ENCODE measurements at places on chromosomes 7 and 10.

DNA sequence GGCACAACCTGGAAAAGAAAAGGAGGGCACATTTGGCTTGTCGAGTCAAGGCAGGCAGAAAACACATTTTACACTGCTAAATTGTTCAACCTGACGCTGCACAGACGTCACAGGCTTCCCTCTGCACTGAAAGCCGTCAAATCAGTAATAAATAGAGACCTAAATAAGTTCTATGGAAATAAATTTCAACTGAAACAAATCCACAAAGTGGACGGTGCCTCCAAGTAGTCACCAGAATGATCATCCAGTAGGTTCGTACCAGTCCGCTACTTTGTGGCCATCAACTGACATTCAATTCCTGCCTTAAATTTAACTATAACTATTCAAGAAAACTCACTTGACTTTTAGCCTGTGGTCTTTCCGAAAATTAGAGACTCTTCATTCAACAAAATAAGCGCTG, 49.0 kb downstream of the NPVF start:
- no peak for DNase-seq

- DNase-seq, result no peak
These were observed 11.6 kb downstream of the MICALL2 start for GRCh38 chr7:1447551-1448244.

DNA sequence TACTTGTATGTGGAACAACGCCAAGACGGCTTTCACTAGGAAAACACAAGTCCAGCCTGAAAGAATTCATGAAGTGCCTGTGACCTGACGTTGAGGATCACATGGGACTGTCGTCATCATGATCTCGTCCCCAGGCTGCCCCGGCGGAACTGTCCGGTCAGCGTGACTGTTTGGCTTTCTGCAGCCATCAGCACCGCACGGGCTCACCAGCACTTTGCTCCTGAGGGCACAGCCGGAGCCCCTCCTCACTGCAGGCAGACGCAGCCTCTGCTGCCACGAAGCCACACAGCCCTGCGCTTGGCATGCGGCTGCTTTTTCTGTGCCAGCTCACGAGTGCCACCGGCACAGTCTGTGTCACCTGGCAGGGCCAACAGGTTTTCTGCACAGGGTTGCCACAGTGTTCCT, 9.4 kb upstream of the GET4 start:
- no peak for DNase-seq

DNA sequence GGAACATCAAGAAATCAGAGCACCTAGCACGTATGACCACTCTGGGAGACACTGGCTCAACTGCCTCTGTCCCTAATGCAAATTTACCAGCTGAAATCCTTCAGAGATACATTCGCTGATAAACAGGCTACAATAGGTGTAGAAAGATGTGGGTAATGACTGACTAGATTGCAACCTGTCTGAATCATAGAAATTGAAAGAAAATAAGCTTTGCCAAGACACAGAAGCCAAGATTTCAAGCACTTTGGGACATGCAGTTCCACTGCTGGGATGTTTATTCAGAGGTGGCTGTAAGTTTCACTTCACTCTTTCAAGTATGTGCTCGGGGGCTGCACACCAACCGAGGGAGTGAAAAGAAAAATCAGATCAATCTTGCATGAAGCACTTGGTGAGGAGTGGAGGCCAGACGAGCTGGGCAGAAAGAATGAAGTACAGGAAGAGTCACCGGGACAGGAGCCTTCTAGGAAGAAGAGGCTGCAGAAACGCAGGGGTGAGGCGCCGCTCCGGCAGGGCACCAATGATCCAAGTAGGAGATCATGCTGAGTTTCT, 276.7 kb downstream of the PARD3 start:
- no peak for DNase-seq

- DNase-seq, result no peak
These were observed 50.0 kb upstream of the BET1 start for GRCh38 chr7:94054130-94054529.

DNA sequence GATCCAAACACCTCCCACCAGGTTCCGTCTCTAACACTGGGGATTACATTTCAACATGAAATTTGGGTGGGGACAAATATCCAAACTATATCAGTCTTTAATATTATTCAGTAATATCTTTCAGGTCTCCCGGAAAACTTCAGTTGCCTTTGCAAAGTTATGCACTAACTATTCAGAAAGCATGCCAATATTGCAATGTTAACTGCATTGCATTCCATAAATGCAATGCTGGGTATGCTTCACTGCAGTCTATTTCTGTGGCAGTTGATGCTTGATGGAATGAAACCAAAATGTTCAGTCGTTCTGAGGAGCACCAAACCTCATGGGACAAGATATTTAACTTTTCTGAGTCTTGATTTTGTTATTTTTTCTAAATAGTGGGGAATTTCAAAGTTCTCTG, 147.5 kb downstream of the SLC16A9 start:
- no peak for DNase-seq

DNA sequence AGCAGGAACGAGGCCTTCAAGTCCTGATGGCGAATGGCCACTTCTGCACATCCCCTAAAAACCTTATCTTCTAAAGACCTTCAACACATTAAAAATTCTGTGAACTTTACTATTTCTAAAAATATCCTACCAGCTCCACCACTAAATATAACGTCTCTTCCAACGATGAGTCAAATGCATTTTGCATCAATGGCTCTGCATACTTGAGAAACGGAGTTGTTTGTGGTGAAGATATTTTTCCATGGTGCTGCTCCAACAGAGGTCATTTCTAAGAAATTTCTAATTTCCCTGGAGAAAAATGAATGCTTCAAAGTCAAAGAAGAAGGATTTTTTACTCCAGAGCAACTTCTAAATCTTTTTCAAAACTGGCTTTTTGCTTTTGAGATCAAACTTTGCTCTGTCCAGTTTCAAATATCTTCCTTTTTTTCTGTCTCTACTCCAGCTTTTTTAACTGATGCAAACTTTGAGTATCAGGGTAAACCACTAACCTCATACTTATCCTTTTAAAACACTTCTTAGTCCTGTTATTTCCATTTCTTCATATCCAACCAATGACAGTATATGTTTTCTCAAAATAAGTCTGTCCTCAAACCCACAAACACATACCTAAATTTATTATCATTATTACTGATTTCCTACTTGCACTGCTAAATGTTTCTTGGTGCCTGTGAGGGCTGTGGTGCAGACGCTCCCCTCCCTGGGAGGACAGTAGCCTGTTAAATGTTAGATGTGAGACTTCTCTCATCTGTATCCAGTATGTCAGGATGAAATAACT, 258.1 kb downstream of the KLF6 start:
- no peak for DNase-seq

DNA sequence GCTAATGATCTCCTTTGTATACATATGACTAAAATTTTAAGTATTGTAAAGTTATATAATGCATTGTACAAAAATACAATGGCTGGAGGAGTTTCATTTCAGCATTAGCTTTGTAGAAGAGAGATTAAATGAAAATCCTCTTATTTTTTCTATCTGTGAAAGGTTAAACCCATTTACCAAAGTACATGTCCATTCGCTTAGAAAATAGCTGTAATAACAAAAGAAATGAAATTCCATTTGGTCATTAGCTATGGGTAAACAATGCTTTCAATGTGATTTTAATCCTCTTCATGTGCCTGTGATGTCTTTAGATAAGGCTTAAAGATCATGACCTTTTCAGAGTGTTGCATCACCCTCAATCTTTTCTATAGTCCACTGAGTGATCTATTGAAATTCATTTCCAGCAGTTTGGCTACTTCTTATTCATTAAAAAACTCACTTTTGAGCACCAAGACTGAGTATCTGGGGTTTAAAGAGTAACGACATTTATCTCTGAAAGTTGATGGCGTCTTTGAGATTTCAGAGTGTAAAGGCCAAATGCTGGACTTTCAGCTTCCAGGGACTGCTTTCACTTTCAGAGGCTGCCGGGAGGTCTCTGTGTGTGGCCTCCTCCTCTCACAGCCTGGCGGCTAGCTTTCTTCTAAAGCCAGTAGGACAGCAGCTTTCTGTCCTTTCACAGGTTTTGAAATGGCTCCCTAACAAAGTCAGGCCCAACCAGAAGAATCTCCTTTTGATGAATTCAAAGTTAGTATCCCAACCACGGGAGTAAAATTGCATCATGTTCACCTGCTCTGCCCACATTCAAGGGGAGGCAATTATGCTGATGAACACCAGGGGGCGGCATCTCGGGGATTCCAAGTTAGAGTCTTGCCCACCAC, 701.4 kb upstream of the COBL start:
- DNase-seq, result peak; percentile 22

DNA sequence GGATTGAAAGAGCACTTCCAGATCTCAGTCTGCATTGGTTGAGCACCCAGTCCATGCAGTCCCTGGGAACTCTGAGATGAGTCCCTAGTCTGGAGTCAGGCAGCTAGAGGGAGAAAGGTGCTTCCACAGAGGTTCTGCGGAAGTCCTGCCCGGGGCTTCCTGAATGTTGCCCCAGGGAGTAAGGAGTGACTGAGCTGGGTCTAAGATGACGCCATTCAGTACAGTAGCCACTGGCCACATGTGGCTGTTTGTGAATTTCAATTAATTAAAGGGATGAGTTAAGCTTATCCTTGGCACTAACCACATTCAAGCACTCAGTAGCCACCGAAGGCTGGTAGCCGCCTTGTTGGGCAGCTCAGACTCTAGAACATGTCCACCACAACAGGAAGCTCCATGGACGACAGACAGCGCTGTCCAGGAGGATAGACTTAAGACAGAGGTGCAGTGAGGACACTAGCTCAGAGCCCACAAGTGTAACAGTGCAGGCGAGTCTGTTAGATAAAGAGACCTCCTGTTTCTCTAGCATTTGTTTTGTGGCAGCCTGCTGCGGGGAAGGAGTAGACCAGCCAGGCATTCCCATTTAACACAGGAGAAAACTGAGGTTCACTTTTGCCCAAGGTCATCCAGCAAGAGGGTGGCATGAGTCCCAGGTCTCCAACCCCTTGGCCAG, 101.6 kb upstream of the PPIF start:
- no peak for DNase-seq

- DNase-seq, result no peak
These were observed 70.4 kb upstream of the AOAH start for GRCh38 chr7:36794689-36795088.

- DNase-seq, result no peak
These were observed 612.4 kb downstream of the ANKRD7 start for GRCh38 chr7:118836933-118837332.

- no peak for DNase-seq
These were observed 129.8 kb upstream of the RSU1 start for GRCh38 chr10:16947069-16947468.

DNA sequence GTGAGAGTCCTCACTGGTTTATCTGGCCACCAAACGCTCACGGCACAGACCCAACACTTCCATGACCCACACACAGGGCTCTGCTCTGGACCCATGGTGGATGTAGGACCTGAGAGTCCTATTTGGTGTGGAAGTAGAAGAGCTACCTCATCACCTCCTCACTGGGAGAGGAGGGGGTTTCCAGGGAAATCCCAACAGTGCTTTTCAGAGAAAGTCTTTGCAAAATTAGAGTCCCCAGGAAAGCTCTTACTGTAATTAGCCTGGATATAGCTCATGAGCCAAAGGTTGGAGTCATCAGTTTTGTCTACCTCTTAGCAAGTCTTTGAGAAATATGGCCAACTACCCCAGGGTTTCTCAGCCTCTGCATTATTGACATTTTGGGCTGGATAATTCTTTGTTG, 34.7 kb upstream of the TARP start:
- no peak for DNase-seq

- DNase-seq, result peak; percentile 30
These were observed 1.1 kb downstream of the MEPCE start for GRCh38 chr7:100430493-100431285.

DNA sequence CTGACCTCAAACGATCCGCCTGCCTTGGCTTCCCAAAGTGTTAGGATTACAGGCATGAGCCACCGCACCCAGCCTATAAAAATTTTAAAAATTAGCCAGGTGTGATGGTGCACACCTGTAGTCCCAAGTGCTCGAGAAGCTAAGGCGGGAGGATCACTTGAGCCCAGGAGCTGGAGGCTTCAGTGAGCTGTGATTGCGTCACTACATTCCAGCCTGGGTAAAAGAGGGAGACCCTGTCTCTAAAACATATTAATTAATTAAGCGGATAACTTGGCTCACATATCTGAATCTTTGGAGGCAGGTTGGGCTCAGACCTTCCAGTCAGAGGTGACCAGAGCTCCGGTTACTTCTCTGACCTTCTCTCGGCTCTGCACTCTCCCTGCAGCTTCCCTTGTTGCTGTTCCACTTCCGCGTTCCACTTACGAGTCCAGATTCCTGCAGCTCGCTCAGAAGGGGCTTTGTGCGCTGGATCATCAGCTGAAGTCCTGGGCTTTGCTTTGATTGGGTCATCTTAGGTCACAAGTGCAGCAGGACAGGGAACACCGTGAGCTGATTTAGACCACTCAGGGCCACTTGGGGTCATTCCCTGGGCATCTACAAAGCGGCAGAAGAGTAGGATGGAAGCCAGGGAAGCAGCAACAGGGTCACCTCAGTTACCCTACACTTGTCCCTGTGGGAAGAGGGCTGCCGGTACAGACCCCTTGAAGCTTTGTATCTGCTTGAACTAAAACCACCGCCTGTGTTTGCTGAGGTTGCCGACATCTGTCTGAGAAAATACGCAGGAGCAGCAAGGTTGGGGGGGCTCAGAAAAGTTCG, 2.0 kb upstream of the ARPC1B start:
- DNase-seq, result no peak

- no peak for DNase-seq
These were observed 18.8 kb upstream of the HTR5A start for GRCh38 chr7:155051355-155051754.
